B cell (primary cell): ENCODE measurements at places on chromosomes 6 and 20. TPM values are rescaled to one million over a fixed set of nuclear protein-coding genes. Genes with fewer than 3 reads are reported as not detected.
A peak's percentile ranks its signal among the peaks of the same experiment; 100 is the strongest.

ANKRD66 gene
- not detected in 2 replicates for polyA plus RNA-seq

TSHZ2 gene
- 0.69 and 1.00 TPM in 2 replicates for polyA plus RNA-seq

CCN5 gene
- not detected in 2 replicates for polyA plus RNA-seq

GSTA2 gene
- polyA plus RNA-seq, result not detected in 2 replicates

PANK2 gene
- 17.9 and 20.5 TPM in 2 replicates for polyA plus RNA-seq

LAMA2 gene
- 0.16 and 0.25 TPM in 2 replicates for polyA plus RNA-seq

GRCh38 chr6:8005136-8005535 lies 59.1 kb downstream of the BLOC1S5 start:
- no peaks in the 10 kb centered on the region for H3K36me3 ChIP-seq
- no peak for DNase-seq
- H3K27ac ChIP-seq, result no peak overlapping the region

GRCh38 chr20:63370618-63371187 lies 9.6 kb upstream of the CHRNA4 start:
- no peak overlapping the region for H3K4me3 ChIP-seq
- H3K27ac ChIP-seq, result no peak overlapping the region
- no peaks in the 10 kb centered on the region for H3K36me3 ChIP-seq
- H3K27me3 ChIP-seq, result no peaks in the 10 kb centered on the region

- H3K27me3 ChIP-seq, result no peaks in the 10 kb centered on the region
- no peak for DNase-seq
- no peak overlapping the region for H3K27ac ChIP-seq
- no peaks in the 10 kb centered on the region for H3K4me1 ChIP-seq
- no peaks in the 10 kb centered on the region for H3K36me3 ChIP-seq
These were observed 566.1 kb downstream of the KIF16B start for GRCh38 chr20:16007164-16007563.

DNA sequence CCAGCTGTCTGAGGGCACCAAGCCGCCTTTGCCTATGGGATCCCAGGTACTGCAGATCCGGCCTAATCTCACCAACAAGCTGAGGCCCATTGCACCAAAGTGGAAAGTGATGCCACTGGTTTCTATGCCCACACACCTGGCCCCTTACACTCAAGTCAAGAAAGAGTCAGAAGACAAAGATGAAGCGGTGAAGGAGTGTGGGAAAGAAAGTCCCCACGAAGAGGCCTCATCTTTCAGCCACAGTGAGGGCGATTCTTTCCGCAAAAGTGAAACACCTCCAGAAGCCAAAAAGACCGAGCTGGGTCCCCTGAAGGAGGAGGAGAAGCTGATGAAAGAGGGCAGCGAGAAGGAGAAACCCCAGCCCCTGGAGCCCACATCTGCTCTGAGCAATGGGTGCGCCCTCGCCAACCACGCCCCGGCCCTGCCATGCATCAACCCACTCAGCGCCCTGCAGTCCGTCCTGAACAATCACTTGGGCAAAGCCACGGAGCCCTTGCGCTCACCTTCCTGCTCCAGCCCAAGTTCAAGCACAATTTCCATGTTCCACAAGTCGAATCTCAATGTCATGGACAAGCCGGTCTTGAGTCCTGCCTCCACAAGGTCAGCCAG lies 283.0 kb downstream of the TSHZ2 start:
- no peak for DNase-seq
- H3K36me3 ChIP-seq, result no peaks in the 10 kb centered on the region
- no peaks in the 10 kb centered on the region for H3K4me1 ChIP-seq
- H3K27me3 ChIP-seq, result peaks cover 2% of the 10 kb centered on the region
- no peak overlapping the region for H3K27ac ChIP-seq

DNA sequence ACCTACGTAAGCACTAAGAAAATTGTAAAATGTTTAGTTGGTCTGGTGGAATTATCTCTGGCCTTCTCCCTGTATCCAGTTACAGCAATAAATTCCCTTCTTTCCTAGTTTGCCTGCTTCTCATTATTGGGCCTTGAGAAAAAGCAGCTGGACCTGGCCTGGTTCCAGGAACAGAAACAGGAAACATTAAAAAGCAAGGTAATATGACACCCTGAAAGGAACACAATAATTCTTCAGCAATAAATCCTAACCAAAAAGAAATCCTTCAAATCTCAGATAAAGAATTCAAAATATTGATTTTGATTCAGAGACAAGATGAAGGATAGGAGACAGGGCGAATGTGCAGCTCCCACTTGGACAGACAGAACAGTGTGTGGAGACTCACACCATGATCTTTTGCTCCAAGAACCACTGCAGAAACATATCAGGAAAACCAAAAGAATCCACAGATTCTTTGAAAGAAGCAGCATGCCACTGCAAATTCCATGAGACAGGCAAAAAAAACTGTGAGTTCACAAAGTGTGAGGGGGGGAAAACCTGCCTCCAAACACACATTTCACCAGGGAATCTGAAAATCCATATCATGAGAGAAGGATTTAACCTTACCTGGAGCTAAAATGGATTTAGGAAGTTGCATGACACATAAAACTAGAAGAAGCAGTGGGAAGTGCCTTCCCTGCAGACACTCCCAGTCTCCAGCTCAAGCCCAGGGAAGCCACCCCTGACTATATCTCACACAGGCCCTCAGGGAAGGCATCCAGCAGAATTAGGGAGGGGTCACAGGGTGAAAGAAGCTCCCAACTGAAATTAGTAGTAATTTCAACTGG lies 28.9 kb downstream of the TREM1 start:
- no peak overlapping the region for H3K27ac ChIP-seq
- peaks cover 11% of the 10 kb centered on the region for H3K4me1 ChIP-seq
- H3K27me3 ChIP-seq, result no peaks in the 10 kb centered on the region
- DNase-seq, result no peak
- H3K4me3 ChIP-seq, result no peak overlapping the region

DNA sequence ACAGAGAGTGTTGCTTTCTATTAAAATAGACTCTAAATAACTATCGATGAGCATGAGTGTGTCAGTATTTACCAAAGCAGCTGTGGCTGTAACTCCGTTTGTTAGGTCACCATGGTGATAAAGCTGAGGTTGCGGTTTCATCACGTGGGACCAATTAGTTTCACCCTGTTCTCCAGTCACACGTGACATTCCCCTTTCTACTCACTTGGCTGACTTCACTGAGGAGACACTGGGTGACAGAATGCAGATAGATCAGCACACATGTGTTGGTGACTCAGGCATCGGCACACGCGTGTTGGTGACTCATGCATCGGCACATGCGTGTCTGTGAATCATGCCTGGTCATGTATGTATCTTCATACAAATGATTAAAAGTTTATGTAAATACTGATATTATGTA lies 285.4 kb downstream of the THBS2 start:
- peaks cover 9% of the 10 kb centered on the region for H3K27me3 ChIP-seq
- H3K4me3 ChIP-seq, result no peak overlapping the region
- H3K4me1 ChIP-seq, result no peaks in the 10 kb centered on the region

- H3K27me3 ChIP-seq, result no peaks in the 10 kb centered on the region
- no peak for DNase-seq
- H3K4me3 ChIP-seq, result no peak overlapping the region
- no peaks in the 10 kb centered on the region for H3K36me3 ChIP-seq
- H3K27ac ChIP-seq, result no peak overlapping the region
These were observed 78.2 kb downstream of the PSMG4 start for GRCh38 chr6:3336859-3337515.

- no peaks in the 10 kb centered on the region for H3K4me1 ChIP-seq
- H3K4me3 ChIP-seq, result no peak overlapping the region
- no peak overlapping the region for H3K27ac ChIP-seq
- DNase-seq, result no peak
These were observed 130.5 kb downstream of the CEBPB start for GRCh38 chr20:50320901-50321796.

- H3K4me1 ChIP-seq, result no peaks in the 10 kb centered on the region
- no peaks in the 10 kb centered on the region for H3K36me3 ChIP-seq
- no peak overlapping the region for H3K4me3 ChIP-seq
- no peak overlapping the region for H3K27ac ChIP-seq
- no peak for DNase-seq
These were observed 117.2 kb downstream of the IPCEF1 start for GRCh38 chr6:154239392-154239791.

DNA sequence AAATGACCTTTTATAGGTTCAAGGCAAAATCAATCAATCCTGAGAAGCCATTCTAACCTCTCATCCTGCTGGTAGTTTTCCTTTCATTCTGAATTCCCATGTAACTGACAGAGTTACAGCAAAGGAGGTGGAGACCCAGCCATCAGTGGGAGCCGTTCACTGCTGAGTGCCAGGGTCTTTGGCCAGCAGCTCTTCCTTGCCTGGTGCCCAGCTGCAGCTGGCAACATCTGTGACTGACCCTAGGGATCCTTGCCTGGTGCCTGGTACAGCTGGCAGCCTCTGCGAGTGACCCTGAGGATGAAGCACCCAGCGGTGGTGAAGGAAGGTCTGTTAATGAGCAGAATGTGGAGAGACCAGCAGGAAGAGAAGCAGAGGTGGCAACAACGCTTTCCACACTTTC lies 314.6 kb downstream of the THBS2 start:
- H3K4me1 ChIP-seq, result no peaks in the 10 kb centered on the region
- no peaks in the 10 kb centered on the region for H3K27me3 ChIP-seq
- no peak overlapping the region for H3K27ac ChIP-seq
- no peaks in the 10 kb centered on the region for H3K36me3 ChIP-seq
- no peak overlapping the region for H3K4me3 ChIP-seq
- no peak for DNase-seq

- no peak overlapping the region for H3K27ac ChIP-seq
- no peak overlapping the region for H3K4me3 ChIP-seq
- no peaks in the 10 kb centered on the region for H3K4me1 ChIP-seq
- no peaks in the 10 kb centered on the region for H3K27me3 ChIP-seq
These were observed 869.0 kb upstream of the ADGRB3 start for GRCh38 chr6:67766057-67766456.

DNA sequence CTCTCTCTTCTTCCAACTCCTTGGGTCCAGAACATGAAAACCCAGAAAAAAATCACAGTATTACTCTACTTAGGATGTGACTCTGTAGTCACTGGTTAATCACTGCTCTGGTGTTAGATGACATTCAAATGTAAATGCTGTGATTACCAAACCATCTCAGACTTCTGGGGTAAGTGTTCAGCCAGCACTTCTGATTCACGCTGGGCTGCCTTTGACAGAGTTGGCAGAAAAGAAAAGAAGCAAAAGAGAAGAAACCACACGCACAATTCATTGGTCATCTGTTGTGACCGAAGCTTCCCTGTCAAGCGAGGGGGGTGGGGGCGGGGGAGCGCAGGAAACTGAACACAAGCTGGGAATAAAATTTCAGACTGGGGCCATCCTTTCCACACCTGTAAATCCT lies 82.7 kb downstream of the PSMG4 start:
- no peak overlapping the region for H3K4me3 ChIP-seq
- no peaks in the 10 kb centered on the region for H3K36me3 ChIP-seq
- no peak overlapping the region for H3K27ac ChIP-seq

- H3K27ac ChIP-seq, result no peak overlapping the region
- no peak overlapping the region for H3K4me3 ChIP-seq
- H3K36me3 ChIP-seq, result no peaks in the 10 kb centered on the region
- peaks cover 13% of the 10 kb centered on the region for H3K4me1 ChIP-seq
- peak; percentile 68 for DNase-seq
These were observed 3.4 kb upstream of the TBC1D7 start for GRCh38 chr6:13331516-13332348.

DNA sequence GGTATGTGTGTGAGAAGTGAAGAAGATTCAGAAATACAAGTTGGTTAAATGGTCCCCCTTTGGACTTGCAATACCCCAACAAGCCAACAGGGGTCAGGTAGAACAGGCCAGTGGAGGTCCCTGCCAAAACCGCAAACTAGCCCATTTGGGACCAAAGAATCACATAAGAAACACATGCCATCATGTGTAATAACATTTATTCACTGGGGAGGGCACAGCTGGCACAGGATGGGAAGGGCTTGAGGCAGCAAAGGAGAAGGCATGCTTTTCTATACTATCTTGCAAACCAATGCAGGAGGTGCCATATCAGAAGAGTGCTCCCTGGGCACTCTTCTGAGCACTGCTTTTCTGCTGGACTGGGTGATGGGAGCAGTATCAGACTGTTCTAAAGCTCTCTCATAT lies 116.1 kb upstream of the TRAF3IP2 start:
- DNase-seq, result peak; percentile 54
- no peak overlapping the region for H3K27ac ChIP-seq
- H3K4me3 ChIP-seq, result no peak overlapping the region

DNA sequence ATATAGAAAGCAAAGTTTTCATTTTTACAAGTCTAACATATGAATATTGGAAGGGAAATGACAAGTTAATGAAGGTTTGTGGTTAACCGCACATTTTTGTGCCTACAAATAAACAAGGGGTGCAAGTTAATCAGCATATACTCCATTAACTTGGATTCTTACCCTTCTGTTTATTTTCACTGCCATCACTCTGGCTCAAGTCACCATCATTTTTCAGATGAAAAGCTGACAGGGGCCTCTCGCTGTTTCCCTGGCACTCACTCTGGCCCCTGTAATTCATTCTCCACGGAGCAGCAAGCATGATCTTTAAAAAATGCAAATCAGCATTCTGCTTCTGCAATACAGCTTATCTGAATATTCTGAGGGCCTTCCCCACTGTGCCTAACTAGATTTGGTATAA lies 29.8 kb downstream of the APCDD1L start:
- H3K27ac ChIP-seq, result no peak overlapping the region
- no peak for DNase-seq
- no peaks in the 10 kb centered on the region for H3K36me3 ChIP-seq
- H3K4me1 ChIP-seq, result no peaks in the 10 kb centered on the region

- H3K27ac ChIP-seq, result peak overlapping the region; percentile 98
- peaks cover 27% of the 10 kb centered on the region for H3K36me3 ChIP-seq
- no peak for DNase-seq
- no peak overlapping the region for H3K4me3 ChIP-seq
- H3K4me1 ChIP-seq, result peaks cover 87% of the 10 kb centered on the region
These were observed 5.1 kb upstream of the HLA-DMB start for GRCh38 chr6:32945953-32946352.

DNA sequence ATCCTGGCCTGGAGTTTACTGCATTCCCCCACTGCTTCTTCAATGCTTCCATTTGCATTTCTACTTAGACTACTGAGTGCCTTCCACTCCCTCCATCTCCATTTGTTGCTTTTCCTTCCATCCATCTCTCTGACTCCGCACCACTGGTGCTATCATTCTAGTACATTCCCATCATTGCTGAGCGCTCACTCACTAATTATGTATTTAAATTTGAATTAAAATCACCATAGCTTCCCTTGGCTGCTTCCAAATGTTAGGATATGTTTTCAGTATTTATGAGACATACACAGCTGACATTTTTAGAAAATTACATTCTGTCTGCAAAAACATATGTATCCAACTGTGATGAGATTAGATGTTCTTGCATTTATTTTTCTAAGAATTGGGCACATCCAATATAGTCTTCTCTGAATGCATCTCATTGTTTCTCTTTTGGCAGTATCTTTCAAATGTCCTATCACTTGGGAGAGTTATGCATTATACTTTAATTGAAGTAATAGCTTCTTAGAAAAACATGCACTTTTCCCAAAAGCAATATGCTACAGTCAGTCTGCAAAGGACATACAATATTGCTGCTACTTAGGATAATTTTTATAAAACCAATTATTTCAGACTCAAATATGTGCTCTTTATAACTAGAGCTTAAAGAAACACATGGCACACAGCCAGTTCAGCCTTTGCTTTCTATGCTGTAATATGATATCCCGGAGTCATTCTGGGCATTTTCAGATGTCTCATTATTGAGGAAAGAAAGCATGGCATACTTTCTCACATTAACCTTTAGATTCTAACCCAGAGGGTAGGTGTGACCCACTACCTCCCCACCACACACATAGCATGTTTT lies 12.1 kb upstream of the COL21A1 start:
- H3K4me3 ChIP-seq, result no peak overlapping the region
- no peaks in the 10 kb centered on the region for H3K27me3 ChIP-seq
- H3K4me1 ChIP-seq, result no peaks in the 10 kb centered on the region
- no peaks in the 10 kb centered on the region for H3K36me3 ChIP-seq

- H3K4me1 ChIP-seq, result peaks cover 85% of the 10 kb centered on the region
- H3K4me3 ChIP-seq, result no peak overlapping the region
- no peaks in the 10 kb centered on the region for H3K27me3 ChIP-seq
- H3K27ac ChIP-seq, result peak overlapping the region; percentile 64
These were observed 75.9 kb upstream of the MYL9 start for GRCh38 chr20:36465109-36466080.
